ENCODE measurements at places on chromosomes 5 and 9.

DNA sequence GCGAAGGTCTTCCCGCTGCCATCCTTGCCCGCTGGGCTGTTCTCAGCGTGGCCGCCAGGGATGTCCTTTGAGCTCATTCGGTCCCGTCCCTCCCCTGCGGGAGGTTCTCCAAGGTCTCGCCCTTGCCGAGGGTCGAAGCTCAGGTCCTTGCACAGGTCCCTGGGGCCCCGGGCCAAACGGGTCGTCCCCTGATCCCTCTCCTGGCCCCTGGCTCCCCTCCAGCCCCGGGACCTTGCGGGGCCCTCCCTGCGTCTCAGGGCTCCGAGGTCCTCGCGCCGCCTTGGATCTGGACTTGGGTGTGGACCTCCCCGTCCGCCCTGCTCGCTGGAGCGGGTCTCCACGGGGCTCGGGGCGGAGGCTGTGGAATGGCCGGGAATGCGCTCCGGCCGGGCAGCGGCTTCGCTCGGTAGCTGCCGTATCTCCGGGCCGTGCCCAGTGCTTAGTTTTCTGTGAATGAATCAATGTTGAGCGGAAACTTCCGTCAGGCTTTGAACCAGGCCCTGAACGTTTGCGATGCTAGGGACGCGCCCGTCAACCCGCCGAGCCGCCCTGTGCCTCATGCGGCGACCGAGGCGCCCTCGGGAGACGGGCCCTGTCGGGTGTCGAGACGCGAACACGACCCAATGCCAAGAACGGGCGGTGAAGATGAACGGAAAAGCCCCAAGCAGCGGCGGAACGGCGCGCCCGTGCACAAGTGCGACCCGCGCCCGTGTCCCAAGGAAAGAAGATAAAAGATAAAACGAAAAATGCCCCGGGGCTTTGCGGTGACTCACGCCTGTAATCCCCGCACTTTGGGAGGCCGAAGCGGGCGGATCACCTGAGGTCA is 780 bp downstream of the RNU6ATAC start:
- DNase-seq = peak; percentile 49

DNA sequence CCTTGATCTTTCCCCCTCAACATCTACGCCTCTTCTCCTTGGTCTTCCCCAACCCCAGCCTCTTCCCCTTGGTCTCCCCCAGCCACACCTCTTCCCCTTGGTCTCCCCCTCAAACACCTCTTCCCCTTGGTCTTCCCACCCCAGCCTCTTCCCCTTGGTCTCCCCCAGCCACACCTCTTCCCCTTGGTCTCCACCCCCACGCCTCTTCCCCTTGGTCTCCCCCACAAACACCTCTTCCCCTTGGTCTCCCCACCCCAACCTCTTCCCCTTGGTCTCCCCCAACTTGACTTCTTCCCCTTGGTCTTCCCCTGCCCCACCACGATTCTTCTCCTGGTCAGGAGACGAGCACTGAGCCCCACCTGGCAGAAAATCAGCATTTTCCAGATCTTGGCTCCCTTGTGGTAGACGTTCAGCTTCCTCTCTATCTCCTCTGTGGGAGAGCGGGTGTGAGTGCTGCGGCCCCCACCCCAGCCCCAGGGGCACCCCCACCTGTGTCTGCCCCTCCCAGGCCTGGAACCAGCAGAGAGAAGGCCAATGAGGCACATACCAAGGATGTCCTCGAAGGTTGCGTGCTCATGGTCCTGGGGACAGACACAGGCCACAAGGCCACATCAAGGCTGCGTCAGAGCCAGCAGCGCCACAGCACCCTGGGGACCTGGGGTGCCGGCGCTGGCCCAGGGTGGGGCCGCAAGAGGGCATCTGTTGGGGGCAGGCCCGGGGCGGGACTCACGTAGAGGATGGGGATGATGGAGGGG is 7.0 kb downstream of the NSMF start:
- DNase-seq = no peak

DNA sequence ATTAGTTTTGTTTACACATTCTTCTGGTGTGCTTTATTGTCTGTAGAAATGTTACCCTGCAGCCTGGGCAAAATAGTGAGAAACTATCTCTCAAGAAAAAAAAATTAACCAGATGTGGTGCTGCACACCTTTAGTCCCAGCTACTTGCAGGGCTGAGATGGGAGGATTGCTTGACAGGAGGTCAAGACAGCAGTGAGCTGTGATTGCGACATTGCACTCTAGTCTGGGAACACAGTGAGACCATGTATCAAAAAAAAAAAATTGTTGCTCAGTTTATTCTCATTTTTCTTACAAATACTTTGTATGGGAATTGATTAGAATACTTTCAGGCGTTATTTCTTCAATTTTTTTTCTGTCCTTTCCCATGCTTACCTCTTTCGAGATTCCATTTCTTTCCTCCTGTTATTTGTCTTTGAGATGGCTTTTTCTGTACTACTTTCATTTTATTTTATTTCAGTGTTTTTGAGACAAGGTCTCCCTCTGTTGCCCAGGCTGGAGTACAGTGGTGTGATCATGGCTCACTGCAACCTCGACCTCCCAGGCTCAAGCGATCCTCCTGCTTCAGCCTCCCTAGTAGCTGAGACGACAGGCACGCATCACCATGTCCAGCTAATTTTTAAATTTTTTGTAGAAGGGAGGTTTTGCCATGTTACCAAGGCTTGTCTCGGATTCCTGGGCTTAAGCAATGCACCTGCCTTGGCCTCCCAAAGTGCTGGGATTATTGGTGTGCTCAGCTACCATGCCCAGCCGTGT is 24.9 kb downstream of the TENT2 start:
- DNase-seq = peak; percentile 42

- no peak for DNase-seq
Observed at GRCh38 chr9:91036356-91036755, 234.7 kb downstream of the SYK start.

- DNase-seq = no peak
Observed at GRCh38 chr9:95935861-95936578, 60.5 kb downstream of the ERCC6L2 start.

GRCh38 chr9:97980479-97980803 is 2.7 kb upstream of the ANP32B start:
- DNase-seq = peak; percentile 53

- DNase-seq = no peak
Observed at GRCh38 chr9:7139886-7140285, 382.1 kb downstream of the KDM4C start.

DNA sequence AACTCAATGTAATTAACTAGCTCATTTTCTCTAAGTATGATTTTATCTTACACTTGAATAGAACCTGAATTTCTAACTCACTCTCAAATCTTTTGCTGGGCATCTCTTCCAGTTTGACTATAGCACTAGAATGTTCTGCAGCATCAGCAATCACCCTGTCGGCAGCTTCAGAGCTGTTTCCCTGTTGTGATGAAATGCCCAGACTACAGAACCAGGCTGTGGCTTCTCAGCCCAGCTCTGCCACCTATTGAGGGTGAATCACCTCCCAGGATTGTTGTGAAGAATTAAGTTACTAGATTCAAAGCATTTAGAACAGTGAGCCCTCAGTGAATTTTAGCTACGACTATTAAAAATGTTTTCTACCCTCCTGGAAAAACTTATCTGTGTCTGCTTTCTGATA is 90.4 kb upstream of the ANKRD55 start:
- DNase-seq = peak; percentile 29

- peak; percentile 70 for DNase-seq
Observed at GRCh38 chr9:109574061-109574882, 76.2 kb upstream of the PTPN3 start.

DNA sequence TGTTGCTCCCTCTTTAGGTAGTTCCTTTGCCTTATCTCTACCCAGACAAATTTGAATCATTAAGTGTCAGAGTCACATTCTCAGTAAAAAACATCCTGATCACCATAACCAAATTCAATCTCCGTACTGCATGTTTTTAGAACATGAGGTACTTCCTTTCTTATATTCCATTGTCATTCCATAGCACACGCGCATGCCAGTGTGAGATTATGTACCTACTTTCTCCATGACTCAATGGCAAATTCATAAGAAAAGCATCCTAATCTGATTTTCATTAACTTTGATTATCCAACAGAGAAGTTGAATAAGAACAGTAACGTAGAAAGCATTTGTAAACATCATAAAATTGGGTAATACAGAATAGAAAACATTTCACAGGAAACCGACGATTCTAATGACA is 1118.6 kb upstream of the CDH9 start:
- peak; percentile 68 for DNase-seq

- DNase-seq = no peak
Observed at GRCh38 chr9:137295238-137295811, 6.7 kb downstream of the NRARP start.

DNA sequence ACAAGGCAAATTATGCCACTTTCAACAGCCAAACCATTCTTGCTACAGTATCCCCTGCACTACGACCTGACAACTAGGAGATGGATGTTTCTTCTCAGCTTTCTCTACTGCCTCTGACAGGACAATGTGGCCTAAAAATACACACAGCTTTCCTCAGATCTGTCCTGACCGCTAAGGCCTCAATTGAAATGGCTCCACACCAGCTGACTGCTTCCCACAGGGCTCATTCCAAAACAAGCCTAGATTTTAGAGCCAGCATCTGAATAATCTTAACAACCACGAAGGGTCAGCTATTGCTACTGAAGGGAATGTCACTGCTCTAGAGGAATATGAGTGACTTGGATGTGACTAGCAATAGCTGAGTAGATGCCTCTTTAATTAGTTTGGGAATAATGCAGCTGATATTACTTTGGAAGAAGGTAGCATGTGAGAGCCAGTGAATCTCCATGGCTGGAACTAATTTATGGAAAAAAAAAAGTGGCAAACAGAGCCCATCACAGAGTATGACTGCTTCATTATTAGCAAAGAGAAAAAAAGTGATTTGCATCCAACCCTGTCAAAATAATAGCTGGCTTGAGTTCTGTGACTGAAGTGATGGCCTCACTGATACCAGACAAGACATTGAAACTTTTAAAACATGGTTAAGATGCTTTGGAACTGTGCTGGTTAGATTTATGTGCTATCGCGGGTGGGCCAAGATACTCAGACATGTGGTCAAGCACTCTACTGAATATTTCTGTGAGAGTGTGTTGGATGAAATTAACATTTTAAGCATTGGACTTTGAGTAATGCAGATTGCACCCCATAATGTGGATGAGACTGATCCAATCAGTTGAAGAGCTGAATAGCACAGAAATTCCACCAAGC is 450.2 kb downstream of the NR2F1-AS1 start:
- no peak for DNase-seq

GRCh38 chr5:163451489-163451888 is 8.4 kb downstream of the NUDCD2 start:
- DNase-seq = no peak

DNA sequence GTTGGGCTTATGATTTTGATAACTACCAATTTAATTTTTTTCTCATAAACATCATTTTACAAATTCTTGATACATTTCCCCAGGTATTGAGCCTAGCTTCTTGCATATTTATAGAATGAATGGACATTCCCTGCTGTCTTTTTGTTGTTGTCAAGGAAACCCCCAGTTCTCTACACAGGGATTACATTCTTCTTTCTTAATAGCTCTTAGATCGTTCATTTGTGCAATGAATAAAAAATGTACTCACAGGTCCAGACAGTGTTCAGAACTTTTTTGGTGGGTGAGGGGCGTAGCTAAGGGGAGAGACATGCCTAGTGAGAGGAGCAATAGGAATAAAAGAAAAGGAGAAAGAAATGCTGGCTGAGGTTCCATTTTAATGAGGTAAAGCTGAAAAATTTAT is 58.6 kb downstream of the VCAN start:
- DNase-seq = no peak

DNA sequence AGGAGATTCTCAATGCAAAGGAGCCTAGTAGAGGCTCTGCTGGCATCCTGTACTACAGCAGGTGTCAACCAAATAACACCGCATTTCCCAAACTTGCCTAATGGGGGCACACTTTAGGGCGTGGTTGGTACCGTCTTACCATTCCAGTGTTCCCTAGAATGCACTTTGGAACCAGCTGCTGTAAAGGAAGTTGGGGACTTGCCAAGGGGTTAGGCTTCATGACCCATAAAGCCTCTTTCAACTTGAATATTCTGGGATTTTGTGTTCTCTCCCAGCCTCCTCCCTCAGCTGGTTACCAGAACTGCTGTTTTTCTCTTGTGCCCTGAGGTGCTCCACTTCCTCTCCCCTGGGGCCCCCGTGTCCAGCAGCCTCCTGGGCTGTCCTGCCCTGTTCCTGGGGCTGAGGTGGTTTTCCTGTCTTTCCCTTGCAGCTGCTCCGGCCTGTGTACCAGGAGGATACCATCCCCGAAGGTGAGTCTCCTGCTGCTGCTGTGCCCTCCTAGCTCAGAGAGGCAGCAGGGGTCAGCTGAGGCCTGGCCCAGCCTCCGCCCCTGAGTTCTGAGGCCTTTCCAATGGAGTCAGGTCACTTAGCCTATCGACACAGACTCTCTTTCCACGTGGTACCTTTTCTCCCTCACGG is 44.7 kb downstream of the RGS3 start:
- DNase-seq = peak; percentile 16

GRCh38 chr5:80961376-80962281 is 1.5 kb downstream of the RASGRF2 start:
- DNase-seq = no peak

GRCh38 chr9:134623258-134624066 is 18.1 kb upstream of the COL5A1 start:
- peak; percentile 43 for DNase-seq

DNA sequence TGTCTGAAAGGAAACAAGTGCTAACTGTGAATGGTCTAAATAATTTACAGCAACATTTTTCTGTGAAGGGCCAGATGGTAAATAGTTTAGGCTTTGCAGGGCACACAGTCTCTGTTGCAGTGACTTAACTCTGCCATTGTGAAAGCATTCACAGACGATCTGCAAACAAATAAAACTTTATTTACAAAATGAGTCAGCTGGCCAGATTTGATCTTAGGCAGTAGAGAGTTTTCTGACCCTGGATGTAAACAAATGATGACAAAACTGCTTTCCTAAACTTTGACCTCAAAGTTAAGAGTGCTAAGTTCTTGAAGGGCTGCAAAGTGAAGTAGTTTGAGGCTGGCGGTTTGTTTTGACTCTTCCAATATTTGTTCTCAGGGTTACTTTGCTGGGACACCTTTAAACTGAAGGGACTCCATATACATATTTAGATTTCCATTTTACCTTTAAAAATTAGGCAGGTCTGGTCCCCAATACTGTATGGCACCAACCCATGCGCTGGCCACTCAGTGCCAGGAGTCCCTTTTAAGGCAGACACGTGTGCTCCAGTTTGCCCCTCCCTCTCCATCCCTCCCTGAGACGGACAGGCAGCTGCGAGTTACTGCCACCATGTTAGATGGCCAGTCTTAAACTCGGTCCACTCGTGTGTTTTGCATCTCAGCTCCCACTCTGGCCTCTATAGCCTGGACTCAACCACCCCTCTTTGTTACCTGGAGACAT is 4.0 kb upstream of the ADAMTS16 start:
- DNase-seq = peak; percentile 8

GRCh38 chr9:81389569-81389993 is 299.8 kb downstream of the TLE1 start:
- DNase-seq = peak; percentile 98

DNA sequence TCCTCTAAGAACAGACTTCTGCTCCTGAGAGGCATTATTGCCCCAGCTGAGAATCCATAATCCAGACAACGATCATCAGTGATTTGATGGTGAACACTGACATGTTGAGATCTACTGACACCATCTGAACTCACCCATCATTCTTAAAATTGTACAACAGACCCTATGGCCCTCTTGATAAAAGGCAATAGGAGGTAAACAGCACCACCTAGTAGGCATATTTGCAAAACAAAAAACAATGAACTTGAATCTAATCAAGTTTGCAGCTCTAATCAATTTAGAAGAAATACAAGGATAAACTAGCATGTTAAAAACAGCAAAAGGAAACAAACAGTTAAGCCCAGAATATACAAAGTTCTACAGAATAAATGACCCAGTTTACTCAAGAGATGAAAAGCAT is 89.6 kb downstream of the SFXN1 start:
- no peak for DNase-seq

- no peak for DNase-seq
Observed at GRCh38 chr5:53038196-53038847, 49.2 kb downstream of the ITGA2 start.

GRCh38 chr9:130196643-130197042 is 24.4 kb downstream of the NCS1 start:
- no peak for DNase-seq

Data from fibroblast of mammary gland (primary cell).